NCI-H1417 treated with DMSO at 0.1 percent for 48 hours (cell line): ENCODE measurements at places on chromosomes 13 and 19.
A peak's percentile ranks its signal among the peaks of the same experiment; 100 is the strongest.

DNA sequence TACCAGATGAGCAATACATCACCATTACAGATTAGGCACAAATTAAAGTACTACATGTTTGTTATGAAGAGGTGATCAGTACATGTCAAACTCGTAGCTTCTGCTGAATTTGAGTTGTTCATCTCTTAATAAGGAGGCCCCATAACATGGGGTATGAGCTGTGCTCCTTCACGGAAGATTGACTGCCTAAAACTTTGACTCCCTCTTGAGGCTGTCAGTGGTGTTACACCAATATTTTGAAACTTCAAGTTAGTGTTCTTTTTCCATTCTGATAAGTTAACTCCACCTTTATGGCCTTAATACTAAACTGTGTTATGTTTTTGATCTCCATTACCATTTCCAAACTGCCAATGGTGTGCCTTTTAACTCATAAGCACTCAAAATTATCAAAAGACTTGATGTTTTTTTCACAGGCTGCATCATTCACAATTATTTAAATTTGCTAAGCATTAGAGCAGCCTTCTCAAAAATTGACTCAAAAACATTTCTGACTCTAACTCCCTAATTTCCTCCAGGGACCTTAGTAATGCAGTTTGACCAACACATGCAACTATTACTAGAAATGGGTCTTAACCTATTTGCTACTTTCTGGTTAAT lies 1591.5 kb downstream of the PCDH9 start:
- no peak for DNase-seq

DNA sequence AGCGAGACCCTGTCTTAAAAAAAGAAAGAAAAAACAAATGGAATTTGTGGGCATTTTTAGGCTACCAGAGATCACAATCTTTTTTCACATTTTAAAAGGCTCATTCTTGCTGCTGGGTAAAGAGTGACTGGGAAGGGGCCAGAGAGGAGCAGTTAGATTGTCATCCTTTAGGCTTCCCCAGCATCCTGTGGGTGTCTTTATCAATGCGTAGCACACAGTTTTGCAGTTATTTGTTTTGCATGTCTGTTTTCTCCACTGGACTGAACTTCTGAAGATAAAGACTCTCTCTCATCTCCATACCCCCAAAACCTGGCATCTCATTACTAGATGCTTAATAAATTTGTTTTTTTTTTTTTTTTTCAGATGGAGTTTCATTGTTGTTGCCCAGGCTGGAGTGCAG lies 2.1 kb upstream of the UTP14C start:
- DNase-seq: no peak

GRCh38 chr19:2235381-2236063 lies 607 bp downstream of the PLEKHJ1 start:
- peak; percentile 75 for DNase-seq

GRCh38 chr13:68708336-68708908 lies 1399.2 kb upstream of the ATXN8OS start:
- DNase-seq: no peak

GRCh38 chr19:35786299-35787160 lies 11.2 kb downstream of the ARHGAP33 start:
- no peak for DNase-seq

- DNase-seq: no peak
Measured at GRCh38 chr13:98522371-98522770, 54.5 kb downstream of the STK24 start.

DNA sequence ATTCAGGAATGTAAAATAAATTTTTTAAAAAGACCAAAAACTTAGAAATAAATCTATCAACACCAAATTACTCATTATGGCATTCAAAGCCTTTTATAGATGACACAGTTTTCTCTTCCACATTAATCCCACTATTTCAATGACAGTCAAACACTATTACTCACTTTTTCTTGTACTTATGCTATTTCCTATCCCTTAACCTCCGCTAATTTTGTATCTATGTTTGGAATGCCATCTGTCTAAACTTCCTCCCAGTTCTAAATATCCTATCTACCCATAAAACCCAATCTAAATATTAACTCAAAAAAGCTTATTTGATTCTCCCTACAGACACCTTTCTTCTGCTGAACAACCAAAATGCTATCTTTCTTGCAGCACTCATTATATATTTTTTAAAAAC lies 203.5 kb downstream of the ENOX1 start:
- DNase-seq: no peak

DNA sequence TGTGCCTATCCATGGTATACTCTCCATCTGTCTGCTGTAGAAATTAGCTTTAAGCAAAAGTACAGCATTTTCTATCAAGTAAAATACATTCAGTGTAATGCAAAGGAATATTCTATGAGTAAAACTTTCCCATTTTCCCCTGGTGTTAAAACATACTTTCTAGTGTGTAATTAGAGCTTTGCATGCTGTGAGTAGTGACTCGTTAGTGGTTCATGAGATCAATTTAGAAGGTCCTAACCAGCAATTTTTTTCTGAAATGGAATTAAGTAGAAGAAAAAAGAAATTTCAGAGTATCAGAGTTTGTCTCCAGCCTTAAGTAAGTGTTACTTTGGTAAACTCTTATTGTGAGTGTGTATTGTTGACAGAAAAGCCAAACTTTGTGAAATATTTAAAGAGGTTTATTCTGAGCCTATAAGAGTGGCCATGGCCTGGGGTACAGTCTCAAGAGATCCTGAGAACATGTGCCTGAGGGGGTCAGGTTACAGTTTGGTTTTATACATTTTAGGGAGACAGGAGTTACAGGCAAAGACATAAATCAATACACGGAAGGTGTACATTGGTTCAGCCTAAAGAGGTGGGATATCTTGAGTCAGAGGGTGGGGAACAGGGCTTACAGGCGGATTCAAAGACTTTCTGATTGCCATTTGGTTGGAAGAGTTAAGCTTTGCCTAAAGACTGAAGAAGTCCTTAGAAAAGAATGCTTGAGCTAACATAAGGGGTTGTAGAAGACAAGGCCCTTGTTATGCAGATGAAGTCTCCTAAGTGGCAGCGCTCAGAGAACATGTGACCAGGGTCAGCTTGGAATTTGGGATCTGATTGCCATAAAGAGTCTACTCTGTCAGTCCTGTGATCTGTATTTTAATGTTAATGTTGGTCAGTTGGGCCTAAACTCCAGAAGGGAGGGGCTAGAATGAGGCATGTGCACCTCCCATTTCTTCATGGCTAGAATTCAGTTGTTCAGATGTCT lies 25.5 kb downstream of the FAM187B start:
- DNase-seq: no peak

- DNase-seq: no peak
Measured at GRCh38 chr13:26420282-26420960, 137.1 kb upstream of the WASF3 start.

GRCh38 chr13:73741742-73742141 lies 392.5 kb downstream of the KLF12 start:
- no peak for DNase-seq

- DNase-seq: no peak
Measured at GRCh38 chr13:113880651-113881611, 17.1 kb upstream of the GAS6 start.

DNA sequence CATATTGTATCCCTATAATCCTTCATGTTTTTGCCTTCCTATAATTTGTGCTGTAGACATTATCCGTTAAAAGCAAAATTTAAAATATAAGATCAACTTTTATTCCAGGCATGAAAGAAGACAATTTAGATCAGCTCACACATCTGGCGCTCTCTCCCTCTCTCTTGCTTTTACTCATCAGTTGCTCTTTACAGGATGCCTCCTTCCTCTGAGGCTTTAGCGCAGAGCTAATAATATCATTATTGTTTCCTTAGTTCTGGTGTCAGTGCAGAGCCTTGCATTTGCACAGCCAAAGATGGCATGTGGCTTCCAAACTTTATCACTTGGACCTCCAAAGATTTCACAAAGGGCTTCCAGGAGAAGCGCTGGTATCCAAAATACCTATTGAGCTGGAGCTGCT lies 295.1 kb downstream of the FGF9 start:
- no peak for DNase-seq

DNA sequence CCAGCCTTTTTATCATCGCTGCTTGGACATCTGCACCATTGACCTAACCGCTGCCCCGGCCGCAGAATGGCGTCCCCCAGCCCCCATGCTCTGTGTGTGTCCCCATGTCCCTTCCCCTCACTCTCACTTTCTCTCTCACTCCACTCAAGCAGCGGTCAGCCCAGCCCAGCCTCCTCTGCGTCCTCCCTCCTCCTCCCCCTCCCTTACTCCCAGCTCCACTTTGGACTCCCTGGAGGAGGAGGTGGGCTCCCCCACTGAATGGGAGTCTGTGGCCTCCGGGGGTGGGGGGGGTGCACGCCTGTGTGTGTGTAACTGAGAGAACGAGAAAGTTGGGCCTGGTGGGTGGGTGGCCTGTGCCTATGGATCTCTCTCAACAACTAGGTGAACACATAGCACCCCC lies 2.2 kb downstream of the MAP2K7 start:
- DNase-seq: no peak

DNA sequence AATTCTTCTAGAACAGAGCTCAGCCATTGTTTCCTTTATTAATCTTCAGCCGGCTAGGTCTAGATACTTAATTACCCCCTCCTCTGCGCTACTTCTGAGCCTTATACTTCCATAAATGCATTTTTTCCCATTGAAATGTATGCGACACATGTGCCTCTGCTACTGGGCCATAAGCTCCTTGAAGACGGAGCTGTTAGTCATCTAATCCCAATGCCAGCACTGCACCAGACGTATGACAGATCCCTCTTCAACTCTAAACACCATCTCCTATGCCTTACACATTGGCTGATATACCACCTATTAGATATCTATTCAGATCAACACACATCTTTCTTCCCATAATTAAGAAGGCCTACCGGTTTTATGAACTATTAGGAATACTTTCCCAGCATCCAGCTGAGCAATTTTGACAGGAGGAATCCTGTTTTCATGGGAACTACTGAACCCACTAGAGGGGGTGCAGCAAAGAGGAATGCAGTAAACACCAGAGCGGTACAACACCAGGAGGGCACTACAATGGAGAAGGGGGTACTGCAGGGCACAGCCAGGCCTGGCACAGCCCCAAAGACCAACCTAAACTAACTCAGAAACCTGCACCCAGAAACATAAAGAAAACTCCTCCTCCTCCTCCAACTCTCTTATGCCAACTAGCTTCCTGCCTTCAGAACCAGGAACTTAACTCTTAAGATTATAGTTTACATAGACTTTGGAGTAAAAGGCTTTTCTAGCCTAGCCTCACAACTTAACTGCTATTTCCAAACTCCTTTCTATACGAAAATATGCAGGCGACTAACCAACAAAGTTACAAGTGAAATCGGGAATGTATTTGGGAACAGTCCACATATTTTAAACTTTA lies 18.7 kb downstream of the STK24 start:
- no peak for DNase-seq

DNA sequence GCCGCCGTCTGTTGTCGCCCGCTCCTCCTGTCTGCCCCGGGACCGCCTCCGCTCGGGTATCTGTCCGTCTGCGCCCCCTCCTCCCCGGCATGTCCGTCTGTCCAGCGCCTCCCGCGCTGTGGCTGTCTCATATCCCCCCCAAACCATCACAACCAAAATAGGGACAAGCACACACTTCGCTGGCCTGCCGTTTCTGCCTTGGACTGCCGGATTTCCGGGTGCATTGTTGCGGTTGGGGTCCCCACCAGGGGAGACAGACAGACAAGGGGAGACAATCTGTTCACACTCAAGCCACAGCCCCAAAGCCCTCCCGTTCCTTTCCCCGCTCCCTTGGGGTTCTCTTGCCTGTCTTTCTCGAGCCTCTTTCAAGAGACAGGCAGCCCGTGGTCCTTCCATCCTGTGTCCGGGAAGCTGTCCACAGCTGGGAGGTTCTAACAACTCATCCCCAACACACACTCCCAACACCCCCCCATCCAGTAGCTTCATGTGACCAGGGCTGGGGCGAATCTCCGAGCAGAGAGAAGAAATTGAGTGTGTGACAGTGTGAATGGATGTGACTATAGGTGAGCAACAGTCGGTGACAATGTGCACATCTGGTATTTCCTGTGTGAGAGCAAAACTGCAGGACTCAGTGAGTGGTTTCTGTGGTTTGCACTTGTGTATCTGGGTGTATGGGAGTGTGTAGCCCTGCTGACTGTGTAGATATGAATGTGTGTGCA lies 16.5 kb upstream of the FOSB start:
- DNase-seq: no peak

GRCh38 chr19:57441979-57442752 lies 7.0 kb downstream of the ZNF749 start:
- no peak for DNase-seq

DNA sequence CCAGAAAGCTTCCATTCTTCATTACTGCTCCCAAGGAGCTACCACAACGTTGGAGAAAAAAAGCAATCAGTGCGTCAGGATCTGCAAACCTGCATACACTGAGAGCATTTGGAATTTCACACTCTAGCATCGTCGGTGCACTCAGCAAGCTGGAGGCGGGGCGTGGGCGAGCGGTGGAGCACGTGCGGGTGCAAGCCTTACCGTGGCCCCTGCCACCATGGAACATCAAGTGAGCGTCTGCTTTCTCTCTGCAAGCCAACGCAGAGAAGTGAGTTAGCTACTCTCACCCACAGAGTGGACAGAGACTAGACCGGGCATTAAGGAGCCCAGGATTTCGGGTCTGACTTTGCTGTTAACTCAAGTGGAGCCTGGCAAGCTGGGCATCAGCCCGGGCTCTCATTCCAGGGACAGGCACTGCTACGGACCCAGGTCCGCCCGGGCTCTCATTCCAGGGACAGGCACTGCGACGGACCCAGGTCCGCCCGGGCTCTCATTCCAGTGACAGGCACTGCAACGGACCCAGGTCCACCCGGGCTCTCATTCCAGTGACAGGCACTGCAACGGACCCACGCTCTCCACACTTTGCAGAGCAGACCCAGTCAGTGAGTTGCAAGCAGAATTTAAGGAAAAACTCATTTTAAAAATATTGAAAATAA lies 124.1 kb upstream of the SPACA7 start:
- no peak for DNase-seq

- no peak for DNase-seq
Measured at GRCh38 chr13:43303033-43303729, 279.8 kb downstream of the DNAJC15 start.

GRCh38 chr13:20942938-20943559 lies 40.5 kb upstream of the XPO4 start:
- DNase-seq: no peak

- no peak for DNase-seq
Measured at GRCh38 chr13:41673640-41674039, 216.3 kb downstream of the RGCC start.

DNA sequence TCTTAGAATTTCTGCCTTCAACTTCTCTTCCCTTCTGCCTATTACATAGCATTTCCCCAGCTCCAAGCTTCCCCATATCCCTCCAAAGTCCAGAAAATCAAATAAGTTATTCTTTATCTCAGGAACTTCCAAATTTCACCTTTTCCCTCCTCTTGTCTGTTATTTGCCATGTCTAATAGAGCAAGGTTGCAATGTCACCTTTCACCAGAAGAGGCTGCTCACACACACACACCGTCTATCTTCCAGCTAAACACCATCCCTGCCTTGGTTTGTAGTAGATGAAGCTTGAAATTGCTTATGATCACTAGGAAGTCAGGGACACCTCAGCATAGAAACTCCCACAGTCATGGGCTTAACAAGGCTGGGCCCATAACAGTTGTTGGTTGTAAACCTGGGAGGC lies 48.4 kb downstream of the ZNRF4 start:
- no peak for DNase-seq
